ENCODE measurements at places on chromosomes 16 and 17. TPM values are rescaled to one million over a fixed set of nuclear protein-coding genes. Genes with fewer than 3 reads are reported as not detected.
A peak's percentile ranks its signal among the peaks of the same experiment; 100 is the strongest.

DNA sequence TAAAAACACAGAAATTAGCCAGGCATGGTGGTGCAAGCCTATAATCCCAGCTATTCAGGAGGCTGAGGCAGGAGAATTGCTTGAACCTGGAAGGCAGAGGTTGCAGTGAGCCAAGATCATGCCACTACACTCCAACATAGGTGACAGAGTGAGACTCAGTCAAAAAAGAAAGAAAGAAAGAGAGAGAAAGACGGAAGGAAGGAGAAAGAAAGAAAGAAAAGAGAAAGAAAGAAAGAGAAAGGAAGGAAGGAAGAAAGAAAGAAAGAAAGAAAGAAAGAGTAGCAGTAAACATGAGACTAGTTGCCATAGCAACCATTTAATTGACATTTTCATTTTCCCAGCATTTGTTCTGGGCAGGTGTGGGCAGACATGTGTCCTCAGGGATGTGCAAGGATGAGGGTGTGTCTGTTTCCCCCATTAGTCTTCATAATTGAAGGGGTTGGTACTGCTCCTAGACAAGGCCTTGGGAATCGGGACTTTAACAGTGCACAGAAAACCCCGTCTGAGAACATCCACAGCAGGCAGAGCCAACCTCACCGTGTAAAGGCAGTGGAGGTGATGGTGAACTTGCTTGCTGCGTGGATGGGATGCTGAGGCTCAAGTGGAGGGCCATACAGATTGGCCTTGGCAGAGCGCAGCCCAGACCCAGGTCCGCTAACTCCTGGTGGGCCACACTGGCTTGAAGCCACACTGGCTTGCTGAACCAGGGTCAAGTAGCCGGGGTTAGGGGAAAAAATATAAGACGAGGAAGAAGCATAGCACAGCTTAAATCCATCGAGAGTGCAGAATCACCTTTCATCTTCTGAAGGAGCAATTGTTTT, 35.2 kb upstream of the KIFC3 start:
- no peak for DNase-seq

GRCh38 chr16:86765389-86766026, 187.2 kb downstream of the FOXL1 start:
- no peak for DNase-seq

- DNase-seq = peak; percentile 43
These were observed 183.0 kb downstream of the FOXL1 start for GRCh38 chr16:86761111-86762031.

DNA sequence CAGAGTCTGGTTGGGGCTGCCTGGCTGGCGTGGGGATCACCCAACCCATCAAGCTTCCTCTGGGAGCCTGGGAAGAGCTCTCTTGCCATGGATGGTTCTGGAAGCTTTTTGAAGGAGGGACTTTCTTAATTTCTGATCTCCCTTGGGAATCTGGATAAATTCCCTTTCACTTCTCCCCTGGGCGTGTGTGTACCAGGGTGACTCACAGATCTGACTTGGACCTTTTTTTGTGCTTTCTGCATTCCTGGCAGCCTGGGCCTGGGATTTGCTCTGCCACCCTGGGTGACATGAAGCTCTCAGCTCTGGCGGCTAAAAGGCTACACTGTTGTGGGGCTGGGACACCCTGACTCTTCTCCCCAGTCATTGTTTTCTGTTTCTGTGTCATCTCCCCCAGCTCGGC, 70.1 kb downstream of the ABCC1 start:
- no peak for DNase-seq

- DNase-seq = no peak
These were observed 79.8 kb downstream of the CMIP start for GRCh38 chr16:81524382-81524781.

DNA sequence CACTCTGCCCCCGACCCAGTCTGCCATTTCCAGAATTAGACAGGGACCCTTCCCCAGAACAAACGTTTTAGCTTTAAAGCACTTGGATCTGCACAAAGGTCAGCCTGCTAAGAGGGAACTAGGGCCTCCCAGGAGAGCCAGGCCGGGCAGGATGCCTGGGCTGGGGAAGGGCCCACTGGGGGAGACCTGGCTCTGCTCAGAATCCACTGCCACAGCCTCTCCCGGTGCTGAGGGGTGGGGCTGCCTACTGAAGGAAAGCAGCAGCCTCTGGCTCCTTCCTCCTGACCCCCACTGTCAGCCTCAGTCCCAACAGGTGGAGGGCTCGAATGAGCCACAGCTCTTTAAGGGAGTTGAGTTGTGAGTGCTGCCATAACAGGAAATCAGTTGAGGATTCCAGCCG, 1.7 kb downstream of the YBX2 start:
- DNase-seq = no peak

GRCh38 chr17:13833921-13834320, 232.2 kb upstream of the HS3ST3A1 start:
- no peak for DNase-seq

GRCh38 chr17:78431692-78431958, 53.2 kb downstream of the PGS1 start:
- no peak for DNase-seq

TBC1D3E gene
- 6.1 TPM for total RNA-seq

SLC13A2 gene
- total RNA-seq = not detected

SHISA6 gene
- not detected for total RNA-seq

TP53TG3B gene
- total RNA-seq = not detected

All from B cell (primary cell).